ENCODE measurements at places on chromosomes 2 and 18.

GRCh38 chr2:236014408-236015131 lies 153.6 kb downstream of the GBX2 start:
- no peak for DNase-seq

DNA sequence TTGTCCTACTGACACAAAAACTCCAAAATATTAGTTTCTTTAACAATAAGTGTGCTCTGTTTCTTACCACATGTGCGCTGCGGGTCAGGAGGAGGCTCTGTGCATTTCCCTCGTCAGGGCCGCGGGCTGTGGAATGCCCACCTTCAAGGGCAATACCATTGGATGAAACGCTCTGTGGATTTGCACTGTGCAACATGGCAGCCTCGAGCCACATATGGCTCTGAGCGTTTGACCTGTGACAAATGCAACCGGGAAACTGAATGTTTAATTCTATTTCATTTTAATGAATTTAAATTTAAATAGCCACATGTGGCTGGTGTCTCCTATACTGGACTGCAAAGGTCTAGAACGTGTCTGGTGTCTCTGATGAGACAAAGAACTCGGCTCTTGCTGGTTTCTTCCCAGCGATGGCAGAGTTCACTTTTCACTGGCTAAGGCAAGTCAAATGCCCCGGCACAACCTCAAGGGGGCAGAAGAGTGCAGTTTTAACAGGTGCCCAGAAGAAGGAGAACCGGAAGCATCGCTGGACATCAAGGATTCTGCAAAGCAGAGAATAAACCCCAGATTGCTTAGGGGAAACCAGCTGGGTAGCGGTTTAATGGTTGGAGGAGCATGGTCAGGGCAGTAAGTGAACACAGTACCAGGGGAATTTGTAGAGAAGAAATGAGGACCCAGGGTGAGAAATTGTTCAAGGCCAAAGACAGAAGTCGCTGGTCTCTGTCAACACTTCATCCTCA lies 37.0 kb upstream of the TMEM18 start:
- no peak for DNase-seq

GRCh38 chr2:140657657-140658056 lies 1473.2 kb downstream of the LRP1B start:
- DNase-seq = no peak

- DNase-seq = no peak
Measured at GRCh38 chr18:78430131-78430758, 549.4 kb upstream of the SALL3 start.

DNA sequence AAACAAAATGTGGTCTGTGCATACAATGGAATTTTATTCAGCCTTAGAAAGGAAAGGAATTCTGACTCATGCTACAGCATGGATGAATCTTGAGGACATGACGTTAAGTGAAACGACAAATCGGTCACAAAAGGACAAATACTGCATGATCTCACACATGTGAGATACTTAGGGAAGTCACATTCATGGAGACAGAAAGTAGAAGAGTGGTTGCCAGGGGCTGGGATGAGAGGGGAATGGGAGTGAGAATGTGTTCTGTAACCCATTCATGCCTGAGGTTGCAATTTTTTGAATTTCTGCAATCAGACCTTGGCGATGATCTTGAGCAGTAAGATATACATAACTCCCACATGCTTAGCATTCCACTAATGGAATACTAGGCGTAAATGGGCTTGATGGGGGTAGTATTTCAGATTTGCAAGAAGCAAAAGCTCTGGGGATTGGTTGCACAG lies 22.0 kb downstream of the FHL2 start:
- DNase-seq = no peak

GRCh38 chr2:159549234-159549633 lies 67.1 kb downstream of the BAZ2B start:
- no peak for DNase-seq

DNA sequence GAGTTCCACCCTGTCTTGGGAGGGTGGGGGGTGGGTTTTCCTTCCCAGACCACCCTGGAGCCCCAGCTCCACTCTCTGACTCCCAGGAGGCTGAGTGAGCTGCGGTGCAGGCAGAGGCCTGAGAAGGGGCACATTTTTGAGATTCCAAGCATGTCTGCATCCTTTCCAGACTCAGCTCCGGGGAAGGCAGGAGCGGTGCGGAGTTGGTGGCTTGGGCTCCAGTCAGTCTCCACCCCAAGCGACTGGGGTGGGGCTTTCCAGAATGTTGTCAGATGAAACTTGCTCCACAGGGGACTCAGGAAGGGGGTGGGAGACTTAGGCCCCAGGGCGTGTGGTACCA lies 44.2 kb upstream of the HS6ST1 start:
- no peak for DNase-seq

- DNase-seq = no peak
Measured at GRCh38 chr18:48575658-48576456, 37.0 kb downstream of the CTIF start.

- DNase-seq = no peak
Measured at GRCh38 chr2:60837123-60837522, 44.3 kb upstream of the REL start.

DNA sequence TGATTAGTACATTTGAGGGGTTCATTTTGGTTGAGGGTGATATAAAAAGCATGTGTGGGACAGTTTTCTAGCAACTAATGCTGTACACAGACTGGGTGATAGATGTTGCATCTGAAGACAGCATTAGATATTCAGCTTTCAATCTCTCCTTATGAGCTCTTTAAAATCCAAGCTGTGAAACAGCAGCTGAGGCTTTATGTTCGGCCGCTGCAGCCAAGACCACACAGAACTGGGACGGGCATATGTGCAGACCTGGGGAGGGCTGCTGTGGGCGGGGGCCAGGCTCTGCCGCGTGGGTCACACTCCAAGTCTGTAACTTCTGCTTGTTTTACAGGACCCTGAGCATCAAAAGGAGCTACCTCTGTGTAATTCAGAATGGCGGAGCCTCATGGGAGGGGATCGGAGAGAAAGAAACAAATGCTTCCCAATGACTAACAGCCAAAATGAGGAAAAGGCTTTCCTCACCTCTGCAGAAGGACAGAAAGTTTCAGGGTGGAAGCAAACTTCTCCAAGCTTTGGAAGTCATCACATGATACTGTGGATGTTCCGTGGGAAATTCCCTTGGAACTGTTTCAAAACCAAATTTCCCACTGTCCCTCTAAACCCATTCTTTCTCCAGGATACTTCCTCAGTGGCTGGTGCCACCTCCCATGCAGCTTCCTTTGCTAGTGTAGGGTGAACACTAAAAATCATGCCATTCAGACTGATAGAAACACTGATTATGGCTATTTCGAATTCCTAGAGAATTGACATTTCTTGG lies 711.9 kb upstream of the ID2 start:
- DNase-seq = no peak

GRCh38 chr2:148957023-148957422 lies 81.5 kb upstream of the LYPD6B start:
- DNase-seq = no peak

DNA sequence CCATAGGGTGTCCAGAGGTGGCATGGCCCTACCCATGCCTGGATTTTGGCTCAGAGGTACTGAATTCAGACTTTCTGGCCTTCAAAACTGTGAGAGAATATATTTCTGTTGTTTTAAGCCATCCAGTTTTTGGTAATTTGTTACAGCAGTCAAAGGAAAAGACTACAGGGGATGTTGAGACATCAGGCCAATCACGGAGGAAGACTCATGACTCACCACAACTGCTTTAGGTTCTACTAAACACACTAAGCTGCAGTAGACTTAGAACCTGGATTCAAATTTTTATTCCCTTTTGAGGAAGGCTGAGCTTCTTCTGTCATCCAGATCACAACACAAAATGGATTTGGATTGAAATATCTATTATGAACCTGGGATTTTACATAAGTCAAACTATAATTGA lies 12.0 kb upstream of the C2orf66 start:
- DNase-seq = no peak
